Activated CD4-positive, alpha-beta memory T cell treated with anti-CD3 and anti-CD28 coated beads, Interleukin-2, amount 10 ng/mL, durations not matched to agents 7 days and 5 days (primary cell): ENCODE measurements at places on chromosomes 3 and 15. TPM values are rescaled to one million over a fixed set of nuclear protein-coding genes. Genes with fewer than 3 reads are reported as not detected.

DNA sequence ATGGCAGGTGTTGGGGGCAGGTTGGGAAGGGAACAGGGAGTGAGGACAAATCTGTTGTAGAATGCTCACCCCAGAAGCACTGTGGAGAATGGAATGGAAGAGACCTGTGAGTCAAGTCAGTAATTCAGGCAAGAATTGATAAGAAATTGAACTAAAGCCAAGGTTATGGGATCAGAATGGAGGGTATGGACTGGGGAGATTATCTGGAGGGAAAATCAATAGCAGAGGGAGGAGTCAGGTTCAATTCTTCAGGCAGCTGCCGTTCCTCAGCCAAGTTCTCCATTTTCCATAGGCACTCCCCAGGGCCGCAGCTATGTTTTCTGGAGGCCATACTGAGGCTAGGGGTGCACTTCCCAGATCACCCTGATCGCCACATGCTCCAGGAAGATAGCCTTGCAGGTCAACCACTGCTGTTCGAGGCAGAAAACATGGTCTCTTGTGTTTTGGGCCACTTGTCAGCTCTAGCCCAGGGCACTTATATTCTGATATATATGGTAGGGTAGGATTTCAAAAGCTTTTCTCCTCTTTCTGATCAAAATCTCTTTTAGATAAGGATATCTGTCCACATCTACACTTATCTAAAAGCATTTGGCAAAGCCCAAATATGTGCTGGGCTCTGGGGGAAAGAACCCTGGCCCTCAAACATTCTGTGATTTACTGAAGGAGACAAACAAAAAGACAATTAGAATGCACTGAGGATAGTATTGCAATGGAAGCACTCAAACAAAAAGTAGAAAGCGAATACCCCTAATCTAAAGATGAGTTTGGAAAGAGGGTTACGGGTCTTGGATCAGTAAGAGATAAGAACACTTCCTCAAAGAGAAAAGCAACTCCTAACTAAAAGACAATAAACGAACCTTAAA lies 92.3 kb downstream of the TMEM212 start:
- no peak for DNase-seq

Gene GXYLT2
- total RNA-seq: not detected

Gene IQCB1
- 39.1 TPM for total RNA-seq

- DNase-seq: no peak
Observed at GRCh38 chr3:32009101-32009500, 27.6 kb downstream of the ZNF860 start.

GRCh38 chr15:69462493-69463181 lies 10.0 kb downstream of the RPLP1 start:
- DNase-seq: peak; percentile 91

DNA sequence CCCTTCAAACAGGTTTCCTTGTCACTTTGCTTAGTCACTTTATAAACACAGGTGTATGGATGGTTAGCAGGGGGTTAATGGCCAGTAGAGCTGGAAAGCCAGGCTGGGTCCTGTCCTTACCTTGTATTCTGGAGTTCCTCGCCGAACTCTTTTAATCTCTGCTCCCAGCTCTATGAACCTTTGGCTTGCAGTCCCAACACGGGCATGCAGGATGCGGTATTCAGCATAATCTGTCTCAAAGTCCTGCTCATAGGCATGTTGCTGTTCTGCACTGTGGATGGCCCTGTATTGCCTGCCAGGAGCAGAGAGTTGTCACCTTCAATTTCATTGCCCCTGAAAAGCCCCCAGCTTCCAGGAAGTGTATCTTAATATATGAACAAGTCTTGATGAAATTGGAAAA lies 2.7 kb downstream of the ELL3 start:
- DNase-seq: no peak

DNA sequence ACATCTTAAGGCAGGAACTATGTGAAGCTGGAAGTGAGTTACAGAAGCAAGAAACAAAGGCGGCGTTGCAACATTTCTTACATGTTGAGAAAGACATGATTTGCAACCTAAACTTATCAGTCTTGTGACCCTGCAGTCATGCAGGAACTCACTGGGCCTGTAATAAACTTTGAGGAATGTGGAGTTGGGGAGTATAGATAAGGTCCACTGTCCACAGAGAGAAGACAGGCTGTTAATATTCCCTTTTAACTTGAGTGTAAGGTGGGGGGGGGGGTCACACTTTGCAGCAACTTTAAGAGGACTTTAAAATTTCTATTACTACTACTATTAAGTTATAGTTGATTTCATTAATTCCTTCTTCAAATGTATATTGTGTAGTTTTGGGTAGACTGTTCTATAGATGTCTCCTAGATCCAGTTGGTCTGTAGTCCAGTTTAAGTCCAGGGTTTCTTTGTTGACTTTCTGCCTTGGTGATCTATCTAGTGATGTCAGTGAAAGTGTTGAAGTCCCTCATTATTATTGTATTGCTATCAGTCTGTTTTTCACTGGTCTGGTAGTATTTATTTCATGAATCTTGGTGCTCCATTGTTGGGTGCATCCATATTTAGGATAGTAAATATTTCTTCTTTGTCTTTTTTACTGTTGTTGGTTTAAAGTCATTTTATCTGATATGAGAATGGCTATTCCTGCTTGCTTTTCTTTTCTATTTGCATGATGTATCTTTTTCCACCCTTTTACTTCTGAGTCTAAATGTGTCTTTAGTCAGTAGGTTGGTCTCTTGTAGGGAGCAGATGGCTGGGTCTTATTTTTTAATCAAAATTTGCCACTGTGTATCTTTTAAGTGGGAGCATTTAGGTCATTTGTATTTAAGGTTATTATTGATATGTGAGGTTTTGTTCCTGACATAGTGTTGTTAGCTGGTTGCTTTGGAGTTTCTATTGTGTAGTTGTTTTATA lies 15.6 kb upstream of the FAM98B start:
- DNase-seq: no peak

Gene ERC2
- total RNA-seq: not detected

Gene RGMA
- total RNA-seq: 0.18 TPM

Gene WNT5A
- not detected for total RNA-seq

GRCh38 chr3:170961616-170962400 lies 53.4 kb upstream of the EIF5A2 start:
- no peak for DNase-seq

Gene TMED3
- 34.8 TPM for total RNA-seq

Gene SPATA12
- not detected for total RNA-seq
